Hepatocyte (in vitro differentiated cells): ENCODE measurements at places on chromosomes 6 and 20. TPM values are rescaled to one million over a fixed set of nuclear protein-coding genes. Genes with fewer than 3 reads are reported as not detected.

Gene NMBR
- 0.22 TPM in 1 of 2 replicates, not detected in the other for polyA plus RNA-seq

Gene C6orf132
- polyA plus RNA-seq = 9.4 and 10.5 TPM in 2 replicates

DNA sequence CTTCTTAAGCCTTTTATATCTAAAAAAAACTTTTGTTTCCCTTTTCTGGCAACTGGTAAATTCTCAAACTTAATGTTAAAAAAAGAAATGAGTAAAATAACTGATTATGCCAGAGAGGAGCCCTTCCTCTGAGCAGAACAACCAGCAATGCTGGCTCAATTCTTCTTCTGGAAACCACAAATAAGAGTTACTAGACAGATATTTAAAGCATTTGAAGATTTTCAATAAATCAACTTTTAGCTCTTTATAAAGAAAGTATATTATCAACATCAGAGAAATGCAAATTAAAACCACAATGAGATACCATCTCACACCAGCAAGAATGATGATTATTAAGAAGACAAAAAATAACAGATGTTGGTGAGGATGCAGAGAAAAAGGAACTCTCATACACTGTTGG is 61.1 kb upstream of the TCF21 start:
- DNase-seq = no peak

Gene MROH8
- 3.7 and 4.8 TPM in 2 replicates for polyA plus RNA-seq

GRCh38 chr6:127578900-127579299 is 1.9 kb downstream of the C6orf58 start:
- no peak for DNase-seq

DNA sequence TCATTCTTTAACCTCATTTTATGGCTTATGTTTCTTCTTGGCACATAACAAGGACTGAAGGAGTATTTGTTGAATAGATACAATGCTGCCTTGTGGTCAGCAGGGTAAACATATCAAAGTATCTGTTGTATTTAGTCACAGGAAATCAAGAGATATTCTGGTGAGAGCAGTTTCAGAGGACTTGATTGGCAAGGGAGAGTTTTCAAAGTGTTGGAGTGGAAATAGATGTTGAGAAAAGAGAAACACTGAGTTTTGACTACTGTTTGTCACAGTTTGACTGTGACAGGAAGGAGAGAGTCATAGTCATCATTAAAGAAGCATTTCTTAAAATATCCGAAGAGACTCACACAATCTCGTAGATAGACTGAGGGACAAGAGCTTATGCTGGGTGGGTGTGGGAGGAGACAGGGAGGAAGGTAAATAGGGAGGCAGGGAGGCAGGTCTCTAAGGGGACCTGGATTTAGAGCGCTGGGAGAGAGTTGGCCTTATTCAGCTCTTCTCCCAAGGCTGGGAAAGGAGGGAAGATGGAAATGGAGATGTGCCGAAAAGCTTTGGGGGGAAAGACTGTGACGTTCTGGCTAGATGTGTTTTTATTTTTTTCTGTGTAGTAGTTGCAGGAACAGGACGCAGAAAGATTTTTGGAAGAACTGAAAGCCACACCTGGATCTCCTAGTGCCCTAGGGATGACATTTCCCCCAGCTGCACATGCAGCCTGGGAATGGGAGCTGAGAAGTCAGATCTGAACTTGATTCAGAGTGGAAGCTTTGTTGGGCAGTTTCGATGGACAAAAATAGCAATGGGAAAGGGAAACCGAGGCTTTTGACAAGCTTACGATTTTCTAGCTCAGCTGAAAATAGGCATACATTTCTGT is 65.0 kb upstream of the IFNGR1 start:
- no peak for DNase-seq

DNA sequence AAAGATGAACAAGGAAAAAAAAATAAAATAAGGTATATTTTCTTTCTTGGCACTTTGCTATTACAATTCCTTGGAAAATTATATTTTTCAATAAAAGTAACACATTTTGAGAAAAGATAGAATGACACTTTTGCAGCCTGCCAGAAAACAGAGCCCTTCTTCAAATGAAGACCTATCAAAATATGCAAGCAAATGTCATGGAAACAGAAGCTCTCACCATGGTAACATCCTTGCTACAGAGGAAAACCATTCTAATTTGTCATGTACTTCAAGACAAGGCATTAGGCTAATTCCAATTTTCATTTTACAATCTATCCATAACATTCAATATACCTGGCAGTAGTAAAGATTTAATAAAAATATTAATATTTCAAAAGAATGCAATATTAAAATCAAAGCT is 177.9 kb downstream of the RNGTT start:
- DNase-seq = no peak

Gene FAM83C
- polyA plus RNA-seq = 0.10 TPM in 1 of 2 replicates, not detected in the other

Gene SLC22A3
- polyA plus RNA-seq = 29.6 and 34.9 TPM in 2 replicates

DNA sequence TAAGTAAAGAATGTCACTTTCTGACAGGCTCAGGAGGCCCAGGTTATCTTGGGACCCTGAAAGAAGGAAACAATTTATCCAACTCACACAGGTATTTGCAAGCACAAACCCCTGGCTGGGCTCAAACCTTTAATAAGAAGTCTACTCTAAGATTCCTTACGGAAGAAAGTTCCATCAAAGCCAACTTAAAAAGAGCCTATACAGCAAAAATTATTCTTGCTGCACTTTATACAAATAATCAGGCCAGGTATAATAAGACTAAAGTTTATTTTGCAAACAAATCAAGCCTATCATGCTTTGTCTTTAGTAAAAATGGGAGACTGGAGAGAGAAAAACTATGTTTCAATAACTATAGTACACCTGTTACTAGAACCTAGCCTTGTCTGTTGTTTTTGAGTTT is 102.1 kb downstream of the DTNBP1 start:
- DNase-seq = no peak

DNA sequence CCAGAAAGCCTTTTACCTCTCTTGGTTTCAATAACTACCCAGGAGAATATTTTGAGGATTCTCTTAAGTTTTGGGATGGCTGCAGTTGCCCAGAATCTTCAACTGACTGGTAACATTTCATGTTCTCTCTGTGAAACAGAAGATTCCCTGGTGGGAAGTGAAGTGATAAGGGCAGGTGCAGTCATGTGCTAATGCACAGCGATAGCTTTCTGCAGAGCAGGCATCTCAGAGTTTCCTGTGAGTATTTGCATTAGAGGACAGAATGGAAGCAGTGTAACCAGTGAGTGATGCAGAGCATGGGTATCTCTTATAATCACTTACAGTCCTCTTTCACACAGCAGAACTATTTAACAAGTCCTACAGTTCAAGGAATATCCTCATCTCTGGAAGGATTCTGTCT is 76.1 kb downstream of the HCRTR2 start:
- DNase-seq = no peak

GRCh38 chr6:121858310-121858709 is 422.9 kb downstream of the GJA1 start:
- no peak for DNase-seq

DNA sequence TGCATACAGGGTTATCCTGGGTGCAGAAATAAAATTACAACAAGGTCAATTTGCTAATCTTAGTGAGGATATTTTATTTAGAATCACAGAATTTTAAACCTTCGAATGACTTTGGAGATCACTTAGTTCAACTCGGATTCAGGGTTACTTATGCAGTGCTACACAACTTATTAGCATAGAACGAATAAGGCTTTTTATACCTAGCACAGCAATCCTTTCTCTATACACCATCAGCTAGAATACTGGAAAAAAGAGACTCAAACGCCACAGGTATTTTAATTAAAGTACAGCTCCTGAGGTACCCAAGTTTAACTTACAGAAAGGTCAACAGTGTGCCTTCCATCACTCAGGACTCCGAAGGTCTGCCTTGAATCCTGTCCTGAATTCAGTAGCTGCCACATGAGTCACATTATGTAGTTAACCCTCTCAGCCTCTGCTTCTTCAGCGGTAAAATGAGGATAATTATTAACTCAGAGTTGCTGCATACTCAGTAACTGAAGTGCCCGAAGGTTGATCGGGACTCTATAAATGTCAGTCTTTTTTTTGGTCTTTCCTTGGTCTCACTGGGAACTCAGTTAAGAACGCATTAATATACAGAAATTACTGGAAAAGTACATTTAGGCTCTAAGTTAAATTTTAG is 6.0 kb upstream of the QKI start:
- DNase-seq = peak; percentile 52

DNA sequence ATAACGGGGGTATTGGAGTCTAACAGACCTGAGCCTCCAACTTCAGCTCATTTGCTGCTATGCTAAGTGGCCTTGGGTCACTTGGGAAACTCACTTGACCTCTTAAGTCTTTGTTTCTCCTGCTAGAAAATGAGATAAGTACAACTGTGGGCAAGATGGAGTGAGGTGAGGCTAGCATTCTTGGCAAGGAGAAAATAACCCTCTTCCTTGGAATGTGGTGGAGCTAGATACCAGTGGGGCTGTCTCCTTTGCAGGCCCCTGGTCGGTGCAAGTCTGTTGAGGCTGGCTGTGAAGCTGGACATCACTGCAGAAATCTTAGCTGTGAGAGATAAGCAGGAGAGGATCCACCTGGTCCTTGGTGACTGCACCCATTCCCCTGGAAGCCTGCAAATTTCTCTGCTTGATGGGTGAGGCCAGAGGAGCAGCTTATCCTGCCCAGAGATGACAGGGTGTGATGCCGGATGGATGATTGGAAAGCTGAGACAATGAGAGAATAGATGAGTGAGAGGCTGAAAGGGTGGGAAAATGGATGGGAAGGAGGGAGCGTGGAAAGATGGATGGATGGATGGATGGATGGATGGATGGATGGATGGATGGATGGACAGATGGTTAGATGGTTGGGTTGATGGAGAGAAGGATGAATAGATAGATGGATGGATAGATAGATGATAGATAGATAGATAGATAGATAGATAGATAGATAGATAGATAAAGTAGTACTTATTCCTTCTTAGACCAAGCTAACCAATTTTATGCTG is 4.4 kb downstream of the BPIFA1 start:
- no peak for DNase-seq

Gene SAPCD1
- polyA plus RNA-seq = 1.8 and 2.0 TPM in 2 replicates

Gene LTB
- 6.0 and 10.6 TPM in 2 replicates for polyA plus RNA-seq

Gene ASIP
- 2.3 and 3.3 TPM in 2 replicates for polyA plus RNA-seq

Gene HIVEP2
- 3.3 and 3.9 TPM in 2 replicates for polyA plus RNA-seq

Gene MATN4
- polyA plus RNA-seq = 0.50 TPM in 1 of 2 replicates, not detected in the other

- DNase-seq = peak; percentile 60
These were observed 12.3 kb downstream of the TGM2 start for GRCh38 chr20:38152621-38153221.

DNA sequence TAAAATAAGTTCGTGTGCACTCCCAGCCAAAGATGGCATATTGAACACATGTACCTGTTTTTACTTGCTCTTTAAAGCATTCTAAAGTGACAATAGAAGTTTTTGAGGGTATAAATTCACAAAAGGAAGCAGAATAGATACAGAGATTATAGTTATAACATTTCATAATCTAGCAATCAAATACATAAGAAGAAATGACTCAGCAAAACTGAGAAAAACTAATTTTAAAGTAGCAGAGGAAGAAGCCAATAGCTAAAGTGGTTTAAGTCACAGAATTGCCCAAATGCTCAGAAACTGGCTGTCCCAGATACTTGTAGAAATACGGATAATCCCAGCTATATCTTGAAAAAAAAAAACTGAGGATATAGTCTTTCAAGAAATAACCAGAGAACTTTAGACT is 49.2 kb upstream of the TBC1D32 start:
- no peak for DNase-seq

Gene GPX5
- polyA plus RNA-seq = not detected in 2 replicates

- DNase-seq = no peak
These were observed 44.9 kb downstream of the TPD52L1 start for GRCh38 chr6:125198398-125198937.

Gene FRK
- polyA plus RNA-seq = 2.5 and 2.7 TPM in 2 replicates

DNA sequence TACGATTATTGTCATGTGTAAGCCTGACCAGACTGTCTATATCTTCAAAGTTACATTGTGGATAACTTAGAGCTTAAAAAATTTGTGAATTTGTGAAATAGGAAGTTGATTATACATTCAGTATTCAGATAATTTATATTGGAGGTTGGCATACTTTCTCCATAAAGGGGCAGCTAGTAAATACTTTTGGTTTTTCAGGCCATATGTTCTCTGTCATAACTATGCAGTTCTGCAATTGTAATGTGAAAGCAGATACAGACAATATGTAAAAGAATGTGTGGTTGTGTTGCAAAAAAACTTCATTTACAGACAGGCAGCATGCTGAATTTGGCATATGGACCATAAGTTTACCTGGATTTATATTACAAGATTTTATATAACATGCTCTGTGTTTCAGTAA is 29.3 kb downstream of the HSF2 start:
- no peak for DNase-seq

GRCh38 chr6:151001387-151002056 is 136.0 kb downstream of the MTHFD1L start:
- DNase-seq = no peak

DNA sequence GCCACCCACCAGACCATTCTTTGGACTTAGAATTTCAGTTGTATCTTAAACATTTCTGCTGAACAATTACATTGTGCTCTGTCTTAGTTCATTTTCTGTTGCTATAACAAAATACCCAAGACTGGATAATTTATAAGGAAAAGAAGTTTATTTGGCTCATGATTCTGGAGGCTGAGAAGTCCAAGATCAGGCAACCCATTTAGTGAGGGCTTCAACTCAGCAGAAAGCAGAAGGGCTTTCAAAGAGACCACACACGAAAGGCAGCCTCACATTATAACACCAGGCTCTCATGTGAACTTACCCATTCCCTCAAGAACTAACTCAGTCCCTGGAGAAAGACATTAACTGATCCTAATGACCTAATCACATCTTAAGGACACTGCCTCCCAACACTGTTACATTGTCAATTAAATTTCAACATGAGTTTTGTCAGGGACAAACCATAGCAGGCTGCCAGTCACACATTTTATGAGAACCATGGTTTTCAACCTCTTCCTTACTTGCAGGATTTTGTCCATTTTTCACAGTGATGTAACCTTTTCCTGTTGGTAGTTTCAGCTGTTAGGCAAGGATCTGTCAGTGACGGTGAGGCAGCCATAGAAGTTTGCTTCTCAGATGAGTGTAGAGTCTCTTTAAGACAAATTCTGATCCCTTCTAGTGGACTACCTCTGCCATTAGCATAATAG is 399.6 kb upstream of the SOX4 start:
- no peak for DNase-seq

- DNase-seq = no peak
These were observed 11.8 kb upstream of the AP5S1 start for GRCh38 chr20:3808544-3808943.

Gene TMEM151B
- 0.30 and 1.0 TPM in 2 replicates for polyA plus RNA-seq

DNA sequence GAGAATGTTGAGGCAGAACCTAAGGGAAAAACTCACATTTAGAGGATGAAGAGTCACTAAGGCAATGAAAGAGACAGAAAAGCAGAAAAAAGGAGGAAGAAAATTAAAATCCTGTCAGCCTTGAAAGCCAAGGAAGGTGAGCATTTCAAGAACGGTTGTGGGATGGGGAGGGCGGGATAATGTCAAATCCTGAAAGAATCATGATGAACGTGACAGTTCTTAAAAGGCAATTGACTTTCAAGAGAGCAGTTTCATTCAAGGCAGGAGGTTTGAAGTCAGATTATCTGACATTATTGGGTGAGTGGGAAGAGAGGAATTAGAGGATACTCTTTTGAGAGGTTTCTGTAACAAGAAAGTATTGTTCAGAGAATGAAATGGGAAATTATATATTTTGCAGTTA is 284.5 kb downstream of the ADGRB3 start:
- no peak for DNase-seq

Gene PTPRA
- polyA plus RNA-seq = 36.7 and 45.1 TPM in 2 replicates

GRCh38 chr20:24588047-24588635 is 118.7 kb downstream of the SYNDIG1 start:
- no peak for DNase-seq
